ENCODE measurements at places on chromosomes 12 and 14. TPM values are rescaled to one million over a fixed set of nuclear protein-coding genes. Genes with fewer than 3 reads are reported as not detected.

The WDR89 gene
- 17.4 TPM for total RNA-seq

The SLCO1C1 gene
- not detected for total RNA-seq

The BIN2 gene
- total RNA-seq, result 28.1 TPM

The GPR137C gene
- 0.72 TPM for total RNA-seq

DNA sequence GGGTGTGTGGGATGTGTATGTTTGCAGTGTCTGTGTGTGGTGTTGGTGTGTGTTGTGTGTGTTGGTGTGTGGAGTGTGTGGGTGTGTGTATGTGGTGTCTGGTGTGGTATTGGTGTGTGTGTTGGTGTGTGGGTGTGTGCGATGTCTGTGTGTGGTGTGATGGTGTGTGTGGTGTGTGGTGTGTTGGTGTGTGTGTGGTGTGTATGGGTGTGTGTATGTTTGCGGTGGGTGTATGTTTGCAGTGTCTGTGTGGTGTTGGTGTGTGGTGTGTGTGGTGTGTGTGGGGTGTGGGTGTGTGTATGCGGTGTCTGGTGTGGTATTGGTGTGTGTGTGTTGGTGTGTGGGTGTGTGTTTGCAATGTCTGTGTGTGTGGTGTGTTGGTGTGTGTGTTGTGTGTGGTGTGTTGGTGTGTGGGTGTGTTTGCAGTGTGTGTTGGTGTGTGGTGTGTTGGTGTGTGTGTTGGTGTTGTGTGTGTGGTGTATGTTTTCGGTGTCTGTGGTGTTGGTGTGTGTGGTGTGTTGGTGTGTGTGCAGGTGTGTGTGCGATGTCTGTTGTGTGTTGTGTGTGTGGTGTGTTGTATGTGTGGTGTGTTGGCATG is 15.7 kb downstream of the MLXIP start:
- no peak overlapping the region for H3K27ac ChIP-seq
- H3K4me1 ChIP-seq, result peaks cover under 1% of the 10 kb centered on the region
- no peaks in the 10 kb centered on the region for H3K27me3 ChIP-seq
- no peak overlapping the region for H3K4me3 ChIP-seq

- H3K27ac ChIP-seq, result no peak overlapping the region
- DNase-seq, result no peak
- H3K4me3 ChIP-seq, result no peak overlapping the region
- no peaks in the 10 kb centered on the region for H3K27me3 ChIP-seq
- no peaks in the 10 kb centered on the region for H3K4me1 ChIP-seq
- no peaks in the 10 kb centered on the region for H3K36me3 ChIP-seq
Measured at GRCh38 chr12:128120035-128120434, 146.9 kb upstream of the TMEM132C start.

- no peaks in the 10 kb centered on the region for H3K27me3 ChIP-seq
- no peak for DNase-seq
- H3K36me3 ChIP-seq, result no peaks in the 10 kb centered on the region
- H3K4me1 ChIP-seq, result no peaks in the 10 kb centered on the region
- H3K27ac ChIP-seq, result no peak overlapping the region
- H3K4me3 ChIP-seq, result no peak overlapping the region
Measured at GRCh38 chr12:131153016-131153415, 199.3 kb downstream of the ADGRD1 start.

DNA sequence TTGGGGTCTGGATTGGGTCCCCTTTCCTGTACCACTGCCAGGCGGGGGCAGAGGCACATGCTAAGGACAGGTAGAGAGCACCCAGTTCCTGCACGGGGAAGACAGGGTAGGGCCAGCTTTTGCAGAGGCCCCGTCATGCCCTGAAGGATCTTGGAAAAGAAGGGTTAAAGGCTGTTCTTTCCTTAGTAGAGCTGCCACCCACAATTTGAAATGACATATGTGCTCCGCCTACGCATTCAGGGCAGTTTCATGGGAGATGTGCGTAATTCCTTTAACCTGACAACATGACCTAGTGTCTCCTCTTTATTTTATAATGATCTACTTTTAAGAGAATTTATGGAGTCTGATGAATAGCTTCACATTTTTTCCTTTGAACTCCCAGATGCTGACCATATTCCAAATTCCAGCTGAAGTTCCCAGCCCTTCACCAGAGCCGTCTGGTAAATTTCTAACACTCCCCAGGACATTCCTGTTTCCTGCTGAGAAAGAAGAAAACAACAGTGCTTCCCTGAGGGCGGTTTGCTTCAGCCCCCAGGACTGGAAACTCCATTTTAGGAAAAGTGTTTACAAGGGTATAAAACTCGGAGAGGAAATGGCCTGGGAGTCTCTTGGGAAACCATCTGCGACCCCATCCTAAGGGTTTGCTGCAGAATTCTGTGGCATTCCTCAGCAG is 58.9 kb upstream of the PLEKHG3 start:
- H3K27me3 ChIP-seq, result no peaks in the 10 kb centered on the region
- no peak for DNase-seq
- no peaks in the 10 kb centered on the region for H3K36me3 ChIP-seq

GRCh38 chr12:50517421-50518048 is 12.8 kb downstream of the DIP2B start:
- DNase-seq, result peak; percentile 84
- peak overlapping the region; percentile 15 for H3K4me3 ChIP-seq
- peak overlapping the region; percentile 75 for H3K27ac ChIP-seq
- no peaks in the 10 kb centered on the region for H3K27me3 ChIP-seq
- peaks cover 66% of the 10 kb centered on the region for H3K4me1 ChIP-seq

DNA sequence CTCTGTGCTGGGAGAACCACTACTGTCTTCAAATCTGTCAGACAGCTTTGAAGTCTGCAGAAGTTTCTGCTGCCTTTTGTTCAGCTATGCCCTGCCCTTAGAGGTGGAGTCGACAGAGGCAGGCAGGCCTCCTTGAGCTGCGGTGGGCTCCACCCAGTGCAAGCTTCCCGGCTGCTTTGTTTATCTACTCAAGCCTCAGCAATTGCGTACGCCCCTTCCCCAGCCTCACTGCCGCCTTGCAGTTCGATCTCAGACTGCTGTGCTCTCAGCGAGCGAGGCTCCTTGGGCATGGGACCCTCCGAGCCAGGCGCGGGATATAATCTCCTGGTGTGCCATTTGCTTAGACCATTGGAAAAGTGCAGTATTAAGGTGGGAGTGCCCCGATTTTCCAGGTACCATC is 25.1 kb upstream of the KLRB1 start:
- H3K27me3 ChIP-seq, result no peaks in the 10 kb centered on the region
- H3K4me3 ChIP-seq, result no peak overlapping the region
- DNase-seq, result no peak
- no peaks in the 10 kb centered on the region for H3K36me3 ChIP-seq

DNA sequence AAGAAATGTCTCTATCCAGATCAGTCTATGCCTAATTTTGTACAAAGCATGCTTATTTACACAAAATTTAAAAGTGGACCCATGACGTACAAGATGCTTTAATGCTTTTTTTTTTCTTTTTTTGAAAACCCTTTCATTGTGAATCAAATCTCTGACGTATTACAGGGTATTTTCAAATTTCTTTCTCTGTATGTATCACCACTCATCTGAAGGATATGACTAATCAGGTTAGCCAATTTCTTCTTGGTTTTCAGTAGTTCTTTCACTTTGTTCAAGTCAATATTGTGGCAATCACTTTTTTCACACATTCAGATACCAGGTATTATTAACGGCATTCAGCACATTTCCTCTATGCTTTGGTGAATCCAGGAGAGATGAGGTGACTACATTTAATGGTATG is 685.3 kb downstream of the TRHDE start:
- no peak for DNase-seq
- no peaks in the 10 kb centered on the region for H3K4me1 ChIP-seq
- no peaks in the 10 kb centered on the region for H3K27me3 ChIP-seq
- H3K27ac ChIP-seq, result no peak overlapping the region
- H3K4me3 ChIP-seq, result no peak overlapping the region
- no peaks in the 10 kb centered on the region for H3K36me3 ChIP-seq

DNA sequence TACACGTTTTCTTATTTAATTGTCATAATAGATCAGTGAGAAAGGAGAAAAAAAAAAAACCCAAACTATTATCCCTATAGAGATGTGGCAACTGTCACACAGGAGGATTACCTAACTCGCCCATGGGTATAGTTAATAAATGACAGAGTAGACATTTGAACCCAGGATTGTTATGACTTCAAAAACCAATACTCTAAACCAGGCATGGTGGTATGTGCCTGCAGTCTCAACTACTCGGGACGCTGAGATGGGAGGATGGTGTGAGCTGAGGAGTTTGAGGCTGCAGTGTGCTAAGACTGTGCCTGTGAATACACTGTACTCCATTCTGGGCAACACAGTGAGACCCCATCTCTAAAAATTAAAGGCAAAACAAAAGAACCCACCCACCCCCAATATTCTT is 114.5 kb downstream of the DENND5B start:
- peaks cover 35% of the 10 kb centered on the region for H3K4me1 ChIP-seq
- no peaks in the 10 kb centered on the region for H3K27me3 ChIP-seq
- H3K36me3 ChIP-seq, result no peaks in the 10 kb centered on the region
- no peak for DNase-seq
- no peak overlapping the region for H3K4me3 ChIP-seq
- H3K27ac ChIP-seq, result no peak overlapping the region

DNA sequence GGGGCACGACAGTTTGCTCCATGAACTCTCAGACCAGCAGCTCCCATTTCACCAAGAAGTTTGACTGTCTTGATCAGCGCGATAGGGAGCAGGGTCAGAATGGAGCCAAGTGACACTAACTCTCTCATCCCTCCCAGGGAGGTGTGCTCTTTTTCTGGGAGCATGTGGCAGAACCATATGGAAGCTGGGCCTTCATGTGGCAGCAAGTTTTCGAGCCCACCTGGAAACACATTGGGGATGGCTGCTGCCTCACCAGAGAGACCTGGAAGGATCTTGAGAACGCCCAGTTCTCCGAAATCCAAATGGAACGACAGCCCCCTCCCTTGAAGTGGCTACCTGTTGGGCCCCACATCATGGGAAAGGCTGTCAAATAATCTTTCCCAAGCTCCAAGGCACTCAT is 24.0 kb downstream of the ITGA7 start:
- peaks cover 16% of the 10 kb centered on the region for H3K4me1 ChIP-seq
- no peaks in the 10 kb centered on the region for H3K27me3 ChIP-seq
- H3K4me3 ChIP-seq, result no peak overlapping the region
- H3K27ac ChIP-seq, result no peak overlapping the region

DNA sequence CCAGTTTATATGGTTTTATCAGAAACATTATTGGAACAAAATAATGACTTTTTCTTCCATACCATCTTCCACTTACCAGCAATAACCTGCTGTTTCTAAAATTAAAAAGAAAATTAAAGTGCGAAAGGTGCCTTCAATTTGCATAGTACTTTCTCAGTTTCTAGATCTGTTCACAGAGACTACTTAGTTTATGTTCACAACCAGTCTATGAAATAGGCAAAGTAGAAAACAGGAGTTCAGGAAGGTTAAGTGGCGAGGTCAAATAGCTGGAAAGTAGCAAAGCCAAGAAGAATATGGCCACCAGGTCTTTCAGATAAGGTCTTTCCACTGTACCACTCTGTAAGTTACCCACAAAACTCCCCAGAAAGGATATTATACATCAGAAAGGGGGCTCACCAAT is 63.3 kb downstream of the BMP4 start:
- no peak overlapping the region for H3K4me3 ChIP-seq
- H3K27ac ChIP-seq, result peak overlapping the region; percentile 75
- no peaks in the 10 kb centered on the region for H3K27me3 ChIP-seq
- peaks cover 16% of the 10 kb centered on the region for H3K4me1 ChIP-seq
- H3K36me3 ChIP-seq, result no peaks in the 10 kb centered on the region
- DNase-seq, result no peak

DNA sequence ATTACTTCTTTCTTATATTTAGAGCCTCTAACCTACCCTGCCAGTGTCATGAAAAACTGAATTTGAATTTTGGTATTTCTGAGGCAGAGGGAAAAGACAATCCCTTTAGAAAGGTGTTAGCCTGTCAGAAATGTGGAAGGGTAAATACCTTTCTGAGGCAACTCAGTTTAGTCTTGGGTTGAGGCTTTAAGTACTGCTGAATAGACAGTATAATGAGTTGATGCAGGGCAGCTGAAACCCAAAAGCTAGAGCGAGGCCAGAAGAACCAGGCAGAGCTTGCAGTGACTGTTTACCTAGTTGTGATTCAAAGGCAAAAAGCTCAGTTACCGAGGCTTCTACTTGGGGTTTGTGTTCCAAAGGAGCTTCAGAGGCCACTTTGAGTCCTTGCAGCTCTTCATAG is 18.7 kb downstream of the ZC2HC1C start:
- peaks cover 4% of the 10 kb centered on the region for H3K36me3 ChIP-seq
- H3K27ac ChIP-seq, result no peak overlapping the region
- no peak overlapping the region for H3K4me3 ChIP-seq
- H3K27me3 ChIP-seq, result no peaks in the 10 kb centered on the region

All from GM12878 (cell line).